HT-29 (cell line): ENCODE measurements at places on chromosomes 2 and 18. TPM values are rescaled to one million over a fixed set of nuclear protein-coding genes. Genes with fewer than 3 reads are reported as not detected.
A peak's percentile ranks its signal among the peaks of the same experiment; 100 is the strongest.

- peak; percentile 40 for DNase-seq
These were observed 15.2 kb downstream of the FBXO41 start for GRCh38 chr2:73268830-73269685.

- peak; percentile 91 for DNase-seq
These were observed 137.9 kb downstream of the MGAT5 start for GRCh38 chr2:134391751-134392160.

- no peak for DNase-seq
These were observed 86.8 kb downstream of the CLIP4 start for GRCh38 chr2:29201979-29202378.

DNA sequence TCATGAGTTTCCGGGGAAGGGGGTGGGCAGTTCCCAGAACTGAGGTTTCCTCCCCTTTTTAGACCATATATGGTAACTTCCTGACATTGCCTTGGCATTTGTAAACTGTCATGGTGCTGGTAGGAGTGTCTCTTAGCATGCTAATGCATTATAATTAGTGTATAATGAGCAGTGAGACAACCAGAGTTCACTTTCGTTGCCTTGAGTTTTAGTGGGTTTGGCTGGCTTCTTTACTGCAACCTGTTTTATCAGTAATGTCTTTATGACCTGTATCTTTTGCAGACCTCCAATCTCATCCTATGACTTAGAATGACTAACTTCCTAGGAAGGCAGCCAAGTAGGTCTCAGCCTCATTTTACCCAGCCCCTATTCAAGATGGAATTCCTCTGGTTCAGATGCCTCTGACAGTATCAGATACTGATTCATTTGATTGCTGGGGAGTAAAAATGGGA is 447.3 kb downstream of the XIRP2 start:
- DNase-seq = no peak

DNA sequence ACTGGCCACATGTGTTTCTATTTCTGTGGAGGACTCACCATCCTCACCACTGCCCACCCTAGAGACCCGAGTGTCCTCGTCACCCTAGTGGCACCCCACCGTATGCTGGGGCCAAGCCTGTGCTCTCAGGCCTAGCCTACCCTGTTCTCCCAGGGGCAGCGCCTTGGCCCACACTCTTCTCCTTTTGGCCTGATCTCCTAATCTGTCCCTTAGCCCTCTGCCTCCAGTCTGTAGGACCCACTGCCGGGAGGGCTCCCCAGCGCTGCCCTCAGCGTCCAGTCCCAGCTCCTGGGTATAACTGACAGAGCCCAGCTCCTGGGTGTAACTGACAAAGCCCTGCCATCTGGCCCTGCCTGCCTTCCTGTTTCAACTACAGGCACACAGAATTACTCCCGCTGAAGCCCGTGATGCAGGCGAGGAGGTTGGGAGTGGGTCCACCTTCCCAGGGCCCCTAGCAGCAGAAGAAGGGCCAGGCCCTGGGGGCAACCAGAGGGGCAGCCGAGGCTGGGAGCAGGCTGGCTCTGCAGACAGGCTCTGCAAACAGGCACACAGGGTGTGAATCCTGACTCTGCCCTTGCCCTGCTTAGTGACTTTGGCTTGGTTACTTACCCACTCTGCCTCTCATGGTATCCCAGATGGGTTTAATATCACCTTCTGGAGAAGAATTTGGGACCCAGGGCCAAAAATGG is 25.6 kb upstream of the PTMA start:
- no peak for DNase-seq

DNA sequence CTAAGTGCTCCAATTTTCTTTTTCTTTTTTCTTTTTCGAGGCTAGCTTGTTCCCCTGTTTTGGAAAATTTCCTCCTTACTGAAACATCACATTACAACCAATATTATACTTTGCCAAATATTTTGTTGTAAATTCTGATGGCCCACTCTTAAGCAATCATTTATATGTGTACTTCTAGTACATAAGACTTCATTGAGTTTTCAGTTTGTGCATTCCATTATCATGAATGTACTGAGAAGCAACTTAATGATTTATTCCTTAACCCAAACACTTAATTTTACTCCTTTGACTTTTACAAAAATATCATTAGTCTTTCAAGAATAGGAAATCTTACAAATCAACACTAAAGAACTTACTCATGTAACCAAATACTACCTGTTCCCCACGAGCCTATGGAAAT is 242.4 kb downstream of the ARHGAP15 start:
- no peak for DNase-seq

DNA sequence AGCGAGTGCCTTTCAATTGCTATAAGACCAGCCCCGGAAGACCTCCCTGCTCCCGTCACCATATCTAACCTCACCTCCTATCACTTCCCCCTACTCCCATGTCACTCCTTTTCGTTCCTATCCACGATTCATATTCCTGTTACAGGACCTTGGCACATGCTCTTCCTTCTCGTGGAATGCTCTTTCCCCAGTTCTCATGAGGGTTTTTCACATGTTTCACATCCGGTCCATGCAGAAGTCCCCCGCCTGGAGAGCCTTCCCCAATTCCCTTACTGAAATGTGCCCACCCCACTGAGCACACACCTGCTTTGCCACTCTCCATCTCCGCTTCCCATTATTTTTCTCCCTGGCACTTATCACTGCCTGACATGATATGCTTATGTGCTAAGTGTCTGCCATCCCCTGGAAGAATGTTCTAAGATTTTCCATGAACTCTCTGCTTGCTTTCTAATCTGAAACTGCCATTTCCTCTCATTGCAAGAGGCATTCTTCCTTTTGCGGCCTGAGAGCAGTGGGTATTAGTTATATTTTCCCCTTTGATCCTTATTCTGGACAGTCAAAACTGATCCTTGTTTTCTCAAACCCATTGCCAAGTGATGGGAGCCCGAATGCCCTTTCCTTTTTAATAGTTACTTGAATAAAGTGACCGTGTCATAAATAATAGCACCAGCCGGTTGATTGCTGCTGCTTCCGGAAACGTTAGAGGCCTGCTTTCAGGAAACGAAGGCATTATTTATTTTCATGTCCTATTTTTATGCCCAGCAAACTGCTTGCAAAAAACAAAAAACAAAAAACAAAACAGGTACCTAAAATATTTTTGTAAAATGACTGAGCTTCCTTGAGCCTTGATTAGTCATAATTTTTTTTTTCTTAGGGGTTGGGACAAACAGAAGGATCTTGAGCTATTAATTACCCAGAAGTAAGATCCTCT is 127.9 kb downstream of the ZNF532 start:
- no peak for DNase-seq

DNA sequence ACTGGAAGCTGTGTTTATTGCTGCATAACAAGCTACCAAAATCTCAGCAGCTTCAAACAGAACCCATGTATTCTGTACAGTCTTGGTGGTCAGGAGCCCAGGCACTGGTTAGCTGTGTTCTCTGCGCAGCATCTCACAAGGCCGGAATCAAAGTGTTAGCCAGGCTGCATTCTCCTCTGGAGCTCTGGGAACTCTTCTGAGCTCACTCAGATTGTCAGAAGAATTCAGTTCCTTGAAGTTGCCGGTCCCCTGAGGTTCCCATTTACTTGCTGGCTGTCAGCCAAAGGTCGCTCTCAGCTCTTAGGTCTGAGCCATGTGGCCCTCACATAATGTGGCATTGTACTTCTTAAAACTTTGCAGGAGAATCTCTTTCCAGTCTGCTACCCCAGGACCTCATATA is 123.6 kb upstream of the SMIM21 start:
- no peak for DNase-seq

- DNase-seq = peak; percentile 4
These were observed 182.8 kb upstream of the RAB12 start for GRCh38 chr18:8426401-8426800.

GRCh38 chr2:30262716-30263309 is 31.5 kb downstream of the LBH start:
- DNase-seq = no peak

GRCh38 chr18:75421656-75422055 is 5.8 kb downstream of the SMIM21 start:
- no peak for DNase-seq

DNA sequence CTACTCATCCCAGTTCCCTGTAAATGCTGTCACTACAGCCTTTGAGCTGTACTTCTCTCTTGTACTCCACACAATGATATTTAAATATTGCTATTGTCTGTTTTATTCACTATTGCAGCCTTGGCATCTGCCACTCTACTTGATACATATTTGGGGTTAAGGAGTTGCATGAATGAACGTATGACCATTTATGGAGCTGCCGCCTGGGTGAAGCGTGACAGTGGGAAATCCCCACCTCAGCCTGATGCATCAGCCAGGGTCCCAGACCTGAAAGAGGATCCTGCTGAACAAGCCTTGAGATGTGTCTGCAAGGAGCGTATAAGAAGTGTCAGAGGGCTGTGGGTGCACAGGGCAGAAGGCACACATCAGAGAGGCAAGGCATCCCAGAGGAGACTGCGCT is 39.1 kb downstream of the MRPL35 start:
- DNase-seq = no peak

GRCh38 chr2:37104178-37104577 is 19.9 kb downstream of the GPATCH11 start:
- DNase-seq = no peak

DNA sequence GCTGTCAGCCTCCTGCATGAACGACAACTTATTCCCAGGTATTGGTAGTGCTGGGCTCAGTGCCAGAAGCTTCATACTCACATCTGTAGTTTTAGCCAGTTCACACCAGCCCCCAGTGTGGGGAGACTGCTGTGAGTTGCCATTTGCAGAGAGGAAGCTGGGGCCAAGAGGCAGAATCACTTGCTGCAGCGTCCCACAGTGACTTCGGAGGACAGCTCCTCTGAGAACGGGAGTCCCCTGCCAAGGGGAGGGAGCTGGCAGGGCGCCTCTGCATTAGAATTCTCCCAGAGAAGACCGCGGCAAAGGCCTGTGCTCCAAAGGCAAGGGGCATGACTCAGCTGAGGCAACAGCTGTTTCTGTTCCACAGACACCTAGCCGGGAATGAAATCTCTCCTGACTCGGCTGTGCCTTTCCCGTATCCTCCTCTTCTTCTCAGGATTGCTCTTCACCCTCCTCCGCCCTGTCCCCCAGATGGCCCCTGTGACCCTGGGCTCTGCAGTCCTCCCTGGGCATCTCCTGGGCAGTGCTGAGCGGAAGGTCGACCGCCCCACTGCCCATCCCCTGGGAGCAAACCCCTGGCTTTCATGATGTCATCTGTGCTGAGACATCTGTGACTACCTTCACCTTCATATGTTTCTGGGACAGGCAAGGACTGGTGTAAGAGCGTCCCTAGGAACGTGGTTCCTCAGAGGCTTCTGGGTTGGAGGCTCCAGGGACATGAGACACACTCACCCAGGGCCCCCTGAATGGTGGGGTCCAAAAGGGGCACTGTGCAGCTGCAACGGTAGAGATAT is 18.0 kb downstream of the MAL start:
- DNase-seq = peak; percentile 63

DNA sequence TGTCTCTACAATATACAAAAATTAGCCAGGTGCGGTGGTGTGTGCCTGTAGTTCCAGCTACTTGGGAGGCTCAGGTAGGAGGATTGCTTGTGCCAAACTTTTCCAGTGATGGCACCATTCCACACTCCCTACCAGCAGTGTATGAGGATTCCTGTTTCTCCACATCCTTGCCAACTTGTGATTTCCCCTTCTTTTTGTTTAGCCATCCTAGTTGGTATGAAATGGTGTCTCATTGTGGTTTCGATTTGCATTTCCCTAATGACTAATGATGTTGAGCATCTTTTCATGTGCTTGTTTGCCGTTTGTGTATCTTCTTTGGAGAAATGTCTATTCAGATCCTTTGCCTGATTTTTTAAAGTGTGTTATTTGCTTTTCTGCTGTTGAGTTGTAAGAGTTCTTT is 41.0 kb downstream of the EPB41L5 start:
- DNase-seq = no peak

- DNase-seq = no peak
These were observed 1.6 kb downstream of the DDX1 start for GRCh38 chr2:15593327-15593705.

DNA sequence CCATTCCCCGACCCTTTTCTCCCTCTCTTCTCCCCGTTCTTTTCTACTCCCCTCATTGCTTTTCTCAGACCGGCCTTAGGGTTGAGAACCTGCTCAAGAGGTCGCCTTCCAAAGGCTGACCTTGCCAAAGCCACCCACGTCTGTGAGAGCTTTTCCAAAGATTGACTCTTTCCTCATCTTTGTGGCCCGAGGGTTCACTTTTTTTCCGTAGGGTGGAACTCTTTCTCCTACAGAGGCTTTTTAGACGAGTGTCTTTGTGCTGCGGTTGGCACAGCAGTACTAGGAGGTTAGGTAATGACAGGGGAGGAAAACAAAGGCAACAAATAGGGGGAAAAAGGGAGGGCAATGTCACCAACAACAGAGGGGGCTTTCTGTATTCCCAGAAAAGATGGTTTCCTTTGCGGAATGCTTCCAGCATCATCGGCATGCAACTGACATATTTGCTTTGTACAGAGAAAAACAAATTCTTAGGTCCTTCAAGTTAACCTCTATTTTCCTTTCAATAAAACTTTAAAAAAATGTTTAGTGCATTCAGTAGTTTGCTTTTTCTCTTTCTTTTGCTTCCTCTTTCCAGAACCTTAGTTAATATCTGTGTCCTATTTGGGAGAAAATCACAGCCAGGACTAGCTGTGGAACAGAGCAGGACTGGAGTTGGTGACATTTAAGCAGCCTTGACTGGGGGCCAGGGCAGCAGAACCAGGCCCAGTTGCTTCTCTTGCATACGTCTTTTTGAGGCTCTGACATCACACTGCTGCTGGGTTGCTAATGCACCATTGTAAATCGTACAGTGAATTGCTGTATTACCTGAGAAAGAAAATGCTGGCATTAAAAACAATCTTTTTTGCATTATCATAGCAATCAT is 188.1 kb upstream of the FANCL start:
- no peak for DNase-seq

- no peak for DNase-seq
These were observed 178.6 kb downstream of the TNS1 start for GRCh38 chr2:217824223-217824622.

- DNase-seq = peak; percentile 13
These were observed 1.9 kb upstream of the SLC1A4 start for GRCh38 chr2:64987001-64987955.

GRCh38 chr2:222057347-222058073 is 241.3 kb downstream of the PAX3 start:
- DNase-seq = peak; percentile 23

The AQP12B gene
- total RNA-seq = not detected in 2 replicates

The C2orf80 gene
- not detected in 2 replicates for total RNA-seq

The PLCD4 gene
- not detected in 2 replicates for total RNA-seq

The REG1B gene
- not detected in 2 replicates for total RNA-seq

The SAG gene
- total RNA-seq = not detected in 2 replicates

The GPR39 gene
- total RNA-seq = 17.0 and 18.0 TPM in 2 replicates

The RPRD1A gene
- total RNA-seq = 33.9 and 35.3 TPM in 2 replicates

The CDH7 gene
- 0.18 and 0.31 TPM in 2 replicates for total RNA-seq
